SJSA1 (cell line): ENCODE measurements at places on chromosomes 7 and 10.

DNA sequence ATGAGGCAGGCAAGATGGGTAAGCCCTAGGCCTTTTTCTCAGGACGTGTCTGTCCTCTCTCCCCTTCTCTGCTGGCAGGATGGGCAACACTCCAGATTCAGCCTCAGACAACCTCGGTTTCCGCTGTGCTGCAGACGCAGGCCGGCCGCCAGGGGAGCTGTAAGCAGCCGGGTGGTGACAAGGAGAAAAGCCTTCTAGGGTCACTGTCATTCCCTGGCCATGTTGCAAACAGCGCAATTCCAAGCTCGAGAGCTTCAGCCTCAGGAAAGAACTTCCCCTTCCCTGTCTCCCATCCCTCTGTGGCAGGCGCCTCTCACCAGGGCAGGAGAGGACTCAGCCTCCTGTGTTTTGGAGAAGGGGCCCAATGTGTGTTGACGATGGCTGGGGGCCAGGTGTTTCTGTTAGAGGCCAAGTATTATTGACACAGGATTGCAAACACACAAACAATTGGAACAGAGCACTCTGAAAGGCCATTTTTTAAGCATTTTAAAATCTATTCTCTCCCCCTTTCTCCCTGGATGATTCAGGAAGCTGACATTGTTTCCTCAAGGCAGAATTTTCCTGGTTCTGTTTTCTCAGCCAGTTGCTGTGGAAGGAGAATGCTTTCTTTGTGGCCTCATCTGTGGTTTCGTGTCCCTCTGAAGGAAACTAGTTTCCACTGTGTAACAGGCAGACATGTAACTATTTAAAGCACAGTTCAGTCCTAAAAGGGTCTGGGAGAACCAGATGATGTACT, 13.1 kb downstream of the PHKG1 start:
- DNase-seq, result peak; percentile 64

GRCh38 chr7:3080106-3080505, 36.4 kb upstream of the CARD11 start:
- DNase-seq, result no peak

DNA sequence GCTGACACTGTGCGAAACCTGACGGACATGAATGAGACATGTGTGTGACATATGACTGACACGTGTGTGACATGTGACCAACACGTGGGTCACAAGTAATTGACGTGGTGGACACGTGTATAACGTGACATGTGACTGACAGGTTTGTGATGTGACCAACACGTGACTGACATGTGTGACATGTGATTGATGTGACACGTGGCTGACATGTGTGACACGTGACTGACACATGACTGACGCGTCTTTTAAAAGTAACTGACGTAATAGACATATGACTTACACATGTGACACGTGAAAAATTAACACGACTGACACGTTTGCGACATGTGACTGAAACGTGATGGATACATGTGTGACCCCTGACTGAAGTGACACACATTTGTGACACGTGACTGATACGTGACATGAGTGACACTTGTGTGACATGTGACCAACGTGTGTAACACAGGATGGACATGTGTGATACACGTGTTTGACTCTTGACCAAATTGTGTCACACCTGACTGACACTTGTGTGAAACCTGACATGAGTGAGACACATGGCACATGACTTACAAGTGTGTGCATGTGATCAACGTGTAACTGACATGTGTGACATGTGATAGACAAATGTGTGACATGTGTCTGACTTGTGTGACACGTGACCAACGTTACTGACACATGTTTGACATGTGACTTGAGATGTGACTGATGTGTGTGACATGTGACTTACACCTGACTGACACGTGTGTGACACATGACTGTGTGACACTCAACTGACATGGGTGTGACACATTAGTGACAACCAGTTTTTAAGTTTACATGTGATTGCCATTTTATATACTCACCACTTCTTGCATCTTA, 56.9 kb downstream of the ZNF92 start:
- DNase-seq, result no peak

GRCh38 chr7:28481091-28481926, 69.0 kb downstream of the CREB5 start:
- DNase-seq, result peak; percentile 42
